ENCODE measurements at places on chromosomes 16 and 17. TPM values are rescaled to one million over a fixed set of nuclear protein-coding genes. Genes with fewer than 3 reads are reported as not detected.
A peak's percentile ranks its signal among the peaks of the same experiment; 100 is the strongest.

The ARL5C gene
- total RNA-seq, result not detected

The IGSF6 gene
- total RNA-seq, result not detected

The CCDC200 gene
- total RNA-seq, result not detected

The KIF19 gene
- total RNA-seq, result not detected

The KRT14 gene
- not detected for total RNA-seq

The SEPTIN1 gene
- not detected for total RNA-seq

The CDRT4 gene
- total RNA-seq, result not detected

DNA sequence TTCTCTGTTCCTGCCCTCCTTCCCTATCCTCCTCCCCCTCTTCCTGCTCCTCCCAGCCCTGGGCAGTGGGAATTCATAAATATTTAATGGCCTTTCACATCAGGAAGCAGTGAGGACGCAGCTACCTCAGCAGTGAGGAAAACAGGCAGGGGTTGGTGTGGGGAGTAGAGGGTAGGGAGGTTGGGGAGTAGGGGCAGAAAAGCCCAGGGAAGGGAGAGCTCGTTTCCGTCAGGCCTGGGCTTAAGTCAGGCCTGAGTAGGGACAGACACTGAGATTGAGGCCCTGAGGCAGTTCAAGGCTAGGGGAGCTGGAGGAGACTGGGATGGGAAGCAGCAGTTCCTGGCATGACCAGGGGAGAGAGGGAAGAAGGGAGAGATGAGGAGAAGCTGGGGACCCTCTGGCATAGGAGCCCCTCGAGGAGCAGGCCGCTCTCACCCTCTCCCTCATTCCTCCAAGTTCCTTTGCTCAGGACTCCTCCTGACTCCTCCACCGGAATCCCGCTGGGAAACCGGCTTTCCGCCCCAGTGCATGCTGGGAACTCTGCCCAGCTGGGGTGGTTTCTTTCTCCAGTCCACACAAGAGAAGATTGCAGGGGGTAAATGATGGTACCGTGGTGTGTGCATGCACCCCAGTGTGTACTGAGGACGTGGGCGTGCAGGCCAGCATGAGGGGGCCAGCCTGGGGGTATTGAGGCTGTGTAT is 6.2 kb downstream of the SAMD14 start:
- no peak overlapping the region for H3K4me3 ChIP-seq
- H3K36me3 ChIP-seq, result no peaks in the 10 kb centered on the region
- no peak for DNase-seq
- H3K27ac ChIP-seq, result no peak overlapping the region

- H3K4me1 ChIP-seq, result peaks cover 19% of the 10 kb centered on the region
- H3K27ac ChIP-seq, result peak overlapping the region; percentile 72
- no peak overlapping the region for H3K4me3 ChIP-seq
- DNase-seq, result peak; percentile 44
- no peaks in the 10 kb centered on the region for H3K36me3 ChIP-seq
- H3K27me3 ChIP-seq, result no peaks in the 10 kb centered on the region
These were observed 405.9 kb downstream of the SHISA9 start for GRCh38 chr16:13307255-13307654.

GRCh38 chr16:60170196-60170595 is 1436.1 kb upstream of the GOT2 start:
- DNase-seq, result no peak
- no peaks in the 10 kb centered on the region for H3K36me3 ChIP-seq
- no peaks in the 10 kb centered on the region for H3K4me1 ChIP-seq
- no peak overlapping the region for H3K27ac ChIP-seq
- H3K4me3 ChIP-seq, result no peak overlapping the region

- no peak overlapping the region for H3K27ac ChIP-seq
- no peak for DNase-seq
- H3K36me3 ChIP-seq, result no peaks in the 10 kb centered on the region
- no peaks in the 10 kb centered on the region for H3K4me1 ChIP-seq
These were observed 34.0 kb downstream of the TIMM22 start for GRCh38 chr17:1030684-1031532.

DNA sequence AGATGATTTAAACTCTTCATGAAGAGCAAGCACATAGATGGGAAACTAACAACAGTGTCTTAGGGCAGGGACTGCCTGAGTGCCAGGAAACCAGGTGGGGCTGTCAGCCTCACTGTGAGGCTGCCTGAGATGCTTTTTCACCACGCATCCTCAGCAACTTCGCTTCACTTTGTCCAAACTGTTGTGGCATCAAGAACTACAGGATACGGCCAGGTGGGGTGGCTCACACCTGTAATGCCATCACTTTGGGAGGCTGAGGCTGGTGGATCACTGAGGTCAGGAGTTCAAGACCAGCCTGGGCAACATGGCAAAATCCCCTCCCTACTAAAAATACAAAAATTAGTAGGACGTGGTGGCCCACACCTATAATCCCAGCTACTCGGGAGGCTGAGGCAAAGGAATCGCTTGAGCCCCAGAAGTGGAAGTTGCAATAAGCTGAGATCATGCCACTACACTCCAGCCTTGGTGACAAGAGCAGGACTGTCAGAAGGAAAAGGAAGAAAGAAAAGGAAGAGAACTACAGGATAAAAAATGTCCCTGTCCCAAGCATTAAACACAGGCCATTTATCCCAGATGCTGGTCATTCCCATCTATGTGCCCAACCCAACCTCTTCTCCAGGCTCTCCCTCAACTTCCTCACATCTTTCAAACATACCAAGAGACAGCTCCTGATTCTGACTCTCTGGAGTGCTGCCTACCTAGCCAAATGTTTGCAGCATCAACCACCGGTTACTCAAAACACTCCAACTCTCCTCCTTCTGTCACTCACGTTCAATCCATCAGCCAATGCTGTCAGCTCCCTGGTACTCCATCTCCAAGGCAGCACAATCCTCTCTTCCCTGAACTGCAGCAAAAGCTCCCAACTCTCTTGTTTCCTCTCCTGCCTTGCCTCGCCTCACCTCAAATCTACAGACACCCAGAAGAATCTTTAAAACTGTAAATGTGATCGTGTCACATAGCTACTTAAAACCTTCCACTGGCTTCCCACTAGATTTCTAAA is 1.6 kb downstream of the EIF4A3 start:
- no peak overlapping the region for H3K27ac ChIP-seq
- peak overlapping the region; percentile 84 for H3K4me3 ChIP-seq
- H3K36me3 ChIP-seq, result peaks cover 65% of the 10 kb centered on the region
- peaks cover 17% of the 10 kb centered on the region for H3K4me1 ChIP-seq

DNA sequence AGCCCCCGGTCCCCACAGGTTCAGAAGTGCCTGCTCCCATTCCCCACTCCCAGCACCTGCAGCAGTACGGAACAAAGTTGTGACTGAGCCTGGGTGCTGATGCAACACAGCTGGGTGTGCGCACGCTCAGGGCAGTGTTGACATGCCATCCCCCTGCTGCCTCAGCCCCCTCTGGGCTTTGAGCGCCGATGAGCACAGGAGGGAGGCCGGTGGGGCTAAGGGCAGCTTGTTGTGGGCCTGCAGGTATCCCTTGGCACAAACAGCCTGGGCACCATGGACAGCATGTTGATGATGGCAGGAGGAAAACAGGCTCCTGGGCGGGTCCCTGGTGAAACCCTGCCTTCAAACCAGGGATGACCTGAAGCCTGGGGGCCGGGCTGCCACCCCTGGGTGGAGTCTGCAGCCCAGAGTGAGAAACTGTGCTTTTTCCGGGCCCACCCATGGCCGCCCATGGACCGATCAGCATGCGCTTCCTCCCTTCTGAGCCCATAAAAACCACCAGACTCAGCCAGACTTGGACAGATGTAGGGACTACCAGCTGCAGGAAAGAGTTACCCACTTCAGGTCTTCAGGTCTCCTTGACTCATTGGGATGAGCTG is 175.5 kb downstream of the PHKB start:
- no peaks in the 10 kb centered on the region for H3K27me3 ChIP-seq
- no peaks in the 10 kb centered on the region for H3K36me3 ChIP-seq
- no peaks in the 10 kb centered on the region for H3K4me1 ChIP-seq

DNA sequence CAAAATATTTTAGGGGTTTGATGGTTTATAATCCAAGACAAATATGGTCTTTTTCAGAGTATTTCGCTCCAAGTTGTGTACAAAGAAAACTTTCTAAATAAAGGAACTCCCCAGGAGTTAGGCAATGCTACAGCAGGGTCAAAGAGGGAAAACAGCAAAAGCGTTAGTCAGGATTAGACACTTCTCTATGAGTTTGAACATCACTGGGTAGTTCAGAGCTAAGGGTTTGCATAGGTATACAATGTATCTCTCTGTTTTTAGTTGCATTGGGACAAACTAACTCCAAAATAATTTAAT is 34.8 kb downstream of the FAM20A start:
- no peak for DNase-seq
- H3K27me3 ChIP-seq, result no peaks in the 10 kb centered on the region
- H3K27ac ChIP-seq, result no peak overlapping the region
- no peaks in the 10 kb centered on the region for H3K4me1 ChIP-seq

DNA sequence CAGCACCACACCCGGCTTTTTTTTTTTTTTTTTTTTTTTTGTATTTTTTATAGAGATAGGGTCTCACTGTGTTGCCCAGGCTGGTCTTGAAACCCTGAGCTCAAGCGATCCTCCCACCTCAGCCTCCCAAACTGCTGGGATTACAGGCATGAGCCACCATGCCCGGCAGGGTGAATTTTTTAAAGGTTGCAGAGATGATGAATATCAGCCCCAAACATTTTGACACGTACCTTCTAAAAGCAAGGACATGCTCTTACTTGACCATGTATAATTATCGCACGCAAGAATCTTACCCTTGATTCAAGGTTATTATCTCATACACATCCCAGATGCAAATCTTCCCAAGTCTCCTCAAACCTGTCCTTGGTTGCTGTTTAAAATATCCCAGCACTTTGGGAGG is 4.3 kb upstream of the FOXC2 start:
- H3K27ac ChIP-seq, result no peak overlapping the region
- DNase-seq, result no peak
- H3K36me3 ChIP-seq, result peaks cover 4% of the 10 kb centered on the region
- H3K4me1 ChIP-seq, result peaks cover 23% of the 10 kb centered on the region
- H3K4me3 ChIP-seq, result no peak overlapping the region

- H3K4me1 ChIP-seq, result peaks cover 27% of the 10 kb centered on the region
- DNase-seq, result no peak
- H3K27ac ChIP-seq, result no peak overlapping the region
- peaks cover 71% of the 10 kb centered on the region for H3K36me3 ChIP-seq
These were observed 20.5 kb downstream of the SLC7A6 start for GRCh38 chr16:68284847-68285246.

GRCh38 chr16:86722970-86723369 is 144.6 kb downstream of the FOXL1 start:
- H3K4me1 ChIP-seq, result no peaks in the 10 kb centered on the region
- H3K4me3 ChIP-seq, result no peak overlapping the region
- no peak for DNase-seq
- no peak overlapping the region for H3K27ac ChIP-seq
- H3K36me3 ChIP-seq, result no peaks in the 10 kb centered on the region
- no peaks in the 10 kb centered on the region for H3K27me3 ChIP-seq

GRCh38 chr17:38748149-38748891 is at the start of gene PCGF2:
Gene PCGF2, minus strand, starts transcription at chr17:38748336. Its CDS starts 7,934 bp downstream, at chr17:38740402.
- peak within 1 kb of the TSS; percentile 88 for H3K4me3 ChIP-seq
- peaks cover 34% of the 10 kb centered on the region for H3K4me1 ChIP-seq
- H3K36me3 ChIP-seq, result peaks cover 19% of the 10 kb centered on the region
- peak; percentile 92 for DNase-seq
- H3K27ac ChIP-seq, result peak within 1 kb of the TSS; percentile 58
- no peaks in the 10 kb centered on the region for H3K27me3 ChIP-seq

DNA sequence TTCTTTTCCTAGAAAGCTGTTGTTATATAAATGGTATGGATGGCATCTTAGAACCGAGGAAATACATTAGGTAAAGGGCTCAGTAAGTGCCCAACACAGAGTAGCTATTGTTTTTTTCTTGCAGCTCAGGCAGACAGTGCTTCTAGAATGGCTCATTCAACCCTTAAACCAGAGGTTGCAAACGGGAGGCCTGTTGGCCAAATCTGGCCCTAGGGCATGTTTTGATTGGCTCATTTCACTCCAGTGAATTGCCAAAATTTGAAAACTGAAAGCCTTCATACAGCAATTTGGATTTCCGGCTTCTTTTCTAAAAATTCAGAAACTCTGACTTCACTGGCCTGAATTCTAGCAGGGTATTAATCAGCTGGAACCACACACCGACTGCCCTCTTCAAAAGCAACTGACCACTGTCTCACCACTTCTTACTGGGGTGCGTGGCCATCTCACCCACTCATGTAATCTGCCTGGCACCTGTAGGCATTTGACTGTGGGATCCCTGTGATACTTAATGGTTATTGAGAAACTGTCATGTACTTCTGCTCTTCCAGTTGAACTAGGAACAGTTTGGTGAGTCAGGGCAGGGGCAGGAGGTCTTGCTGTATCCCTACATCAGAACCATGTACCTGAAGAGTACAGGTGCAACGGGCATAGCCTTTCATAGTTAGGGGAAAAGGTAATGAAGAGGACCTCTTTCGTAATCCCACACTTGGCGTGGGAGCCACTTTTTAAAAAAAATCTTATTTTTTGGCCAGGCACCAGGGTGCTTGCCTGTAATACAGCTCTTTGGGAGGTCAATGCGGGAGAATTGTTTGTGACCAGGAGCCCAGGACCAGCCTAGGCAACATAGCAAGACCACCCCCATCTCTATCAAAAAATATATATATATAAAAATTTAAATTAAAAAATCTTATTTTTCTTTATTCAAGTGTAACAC is 53.6 kb upstream of the SCNN1B start:
- no peaks in the 10 kb centered on the region for H3K27me3 ChIP-seq
- no peak overlapping the region for H3K4me3 ChIP-seq
- H3K36me3 ChIP-seq, result no peaks in the 10 kb centered on the region
- no peak for DNase-seq
- H3K4me1 ChIP-seq, result no peaks in the 10 kb centered on the region

DNA sequence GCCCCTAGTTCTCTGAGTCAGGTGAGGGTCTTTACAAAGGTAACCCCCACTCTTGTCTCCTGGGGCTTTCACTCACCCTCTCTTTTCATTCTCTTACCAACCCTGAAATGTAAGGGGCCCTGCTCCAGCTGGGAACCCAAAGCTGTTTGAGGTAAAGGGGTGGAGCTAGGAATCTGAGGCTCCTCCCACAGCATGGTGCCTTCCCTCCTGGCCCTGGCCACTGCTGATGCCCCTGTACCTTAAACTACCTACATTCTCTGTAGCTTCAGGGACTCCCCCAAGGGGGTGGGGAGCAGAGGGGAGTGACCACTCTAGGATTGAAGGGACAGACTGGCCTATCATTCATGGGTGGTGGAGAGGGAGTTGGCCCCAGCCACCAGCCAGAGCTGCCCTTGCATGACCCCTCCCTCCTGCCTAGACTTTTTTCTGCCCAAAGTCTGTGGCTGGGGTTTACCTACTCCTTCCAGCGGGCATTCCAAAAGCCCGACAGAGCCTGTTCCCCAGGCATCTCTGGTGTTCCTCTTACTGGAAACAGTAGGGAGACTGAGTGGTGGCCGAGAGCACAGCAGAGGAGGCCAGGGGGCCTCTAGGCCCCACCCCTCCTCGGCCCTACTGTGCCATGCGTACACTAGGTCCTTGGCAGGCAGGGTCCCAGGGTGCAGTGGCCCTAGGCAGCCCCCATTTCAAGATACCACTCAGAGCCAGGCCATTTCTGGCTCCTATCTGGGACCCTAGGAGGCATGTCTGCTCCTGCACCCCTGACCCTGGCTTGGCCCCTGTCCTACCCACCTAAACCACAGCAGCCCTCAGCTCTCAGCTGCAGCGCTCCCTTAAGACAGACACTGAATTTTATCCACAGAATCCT is 9.5 kb downstream of the DOK4 start:
- no peaks in the 10 kb centered on the region for H3K27me3 ChIP-seq
- H3K27ac ChIP-seq, result no peak overlapping the region
- H3K36me3 ChIP-seq, result peaks cover 18% of the 10 kb centered on the region
- DNase-seq, result no peak
- H3K4me1 ChIP-seq, result peaks cover 4% of the 10 kb centered on the region
- no peak overlapping the region for H3K4me3 ChIP-seq

GRCh38 chr17:32502710-32503109 is 15.9 kb downstream of the CDK5R1 start:
- no peak overlapping the region for H3K27ac ChIP-seq
- no peaks in the 10 kb centered on the region for H3K36me3 ChIP-seq
- no peaks in the 10 kb centered on the region for H3K27me3 ChIP-seq
- no peak overlapping the region for H3K4me3 ChIP-seq

Data from SJSA1 (cell line).